ENCODE measurements at places on chromosomes 1 and 21.

GRCh38 chr21:42725416-42725930 is 72.1 kb downstream of the PDE9A start:
- no peak for DNase-seq

GRCh38 chr1:174296309-174296708 is 137.0 kb downstream of the RABGAP1L start:
- no peak for DNase-seq

DNA sequence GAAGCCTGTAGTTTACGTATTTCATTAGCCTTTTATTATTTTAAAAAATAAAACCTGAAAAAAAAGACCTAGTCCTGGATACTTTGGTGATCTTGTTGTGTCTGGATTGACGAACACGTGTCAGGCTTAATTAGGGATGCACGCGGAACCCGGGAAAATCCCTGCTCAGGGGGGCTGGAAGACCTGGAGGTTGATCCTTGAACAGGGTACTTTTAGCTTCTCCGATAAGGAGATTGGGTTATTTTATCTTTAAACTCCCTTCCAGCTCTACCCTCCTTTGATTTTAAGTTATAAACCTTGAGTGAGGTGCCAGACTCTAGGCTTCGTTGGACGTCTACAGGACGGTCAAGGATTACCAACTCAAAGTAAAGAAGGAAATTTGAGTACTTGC is 552 bp upstream of the ZNF691 start:
- DNase-seq, result no peak

DNA sequence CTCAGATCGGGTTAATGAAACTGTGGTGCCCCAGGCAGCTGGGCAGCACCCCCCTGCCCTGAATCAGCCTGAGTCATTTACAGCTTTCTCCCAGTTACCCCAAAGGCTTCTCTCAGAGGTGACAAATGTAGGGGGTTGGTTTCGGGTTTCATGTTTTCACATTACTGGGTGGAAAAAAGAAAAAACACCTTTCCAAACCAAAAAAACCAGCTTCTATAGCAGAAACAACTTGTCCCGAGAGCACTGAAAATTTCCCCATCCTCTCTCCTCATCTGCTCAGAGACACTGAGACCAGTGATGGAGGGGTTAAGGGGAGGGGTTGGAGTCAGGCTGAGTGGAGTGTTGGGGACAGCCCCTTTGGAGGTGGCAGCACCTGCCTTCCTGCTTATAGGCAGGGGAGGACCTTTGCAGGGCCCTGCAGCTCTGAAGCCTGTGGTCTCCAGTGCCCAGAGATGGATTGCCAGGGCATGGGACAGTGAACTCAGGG is 15.6 kb downstream of the UTP11 start:
- no peak for DNase-seq

- DNase-seq, result no peak
Observed at GRCh38 chr1:114854693-114855320, at the start of gene SYCP1. Gene SYCP1 (plus strand): TSS chr1:114854863. CDS start chr1:114855465, 602 bp downstream.

- DNase-seq, result no peak
Observed at GRCh38 chr1:164637461-164638375, 78.7 kb downstream of the PBX1 start.

GRCh38 chr1:93865253-93865652 is 13.8 kb downstream of the DNTTIP2 start:
- no peak for DNase-seq

- DNase-seq, result no peak
Observed at GRCh38 chr1:14980621-14981218, 172.8 kb upstream of the TMEM51 start.

DNA sequence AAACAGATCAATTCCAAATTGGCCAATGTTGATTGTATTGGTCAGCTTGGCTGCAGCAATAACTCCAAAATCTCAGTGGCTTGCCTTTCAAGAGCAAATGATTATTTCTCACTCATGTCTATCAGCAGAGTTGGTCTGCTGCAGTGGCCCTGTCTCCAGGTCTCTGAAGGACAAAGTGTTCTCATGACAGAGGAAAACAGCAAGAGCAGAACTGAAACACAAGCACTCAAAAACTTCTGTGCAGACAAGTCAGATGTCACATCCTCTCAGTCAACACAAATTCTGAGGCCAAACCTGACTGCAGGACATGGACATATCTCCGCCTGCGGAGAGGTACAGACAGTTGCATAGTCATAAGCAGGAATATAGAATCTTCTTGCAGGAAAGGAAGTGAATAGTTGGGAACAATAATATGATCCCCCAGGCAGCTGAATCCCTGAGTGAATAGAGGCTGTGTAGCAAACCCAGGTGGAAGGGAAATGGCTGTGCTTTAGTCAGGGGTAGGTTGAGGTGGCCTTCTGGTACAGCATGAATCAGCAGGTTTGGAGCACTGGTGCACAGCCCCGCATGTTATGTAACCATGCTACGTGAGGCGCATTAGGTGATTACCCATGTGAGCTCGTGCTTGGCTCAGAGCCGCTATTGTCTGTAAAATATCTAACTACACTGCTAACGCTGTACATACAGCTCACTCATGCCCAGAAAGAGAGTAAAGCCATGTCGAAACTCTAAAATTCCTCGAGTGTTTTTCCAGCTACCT is 17.1 kb upstream of the UBE2U start:
- peak; percentile 51 for DNase-seq

- DNase-seq, result no peak
Observed at GRCh38 chr1:230366504-230366915, 59.6 kb downstream of the PGBD5 start.

DNA sequence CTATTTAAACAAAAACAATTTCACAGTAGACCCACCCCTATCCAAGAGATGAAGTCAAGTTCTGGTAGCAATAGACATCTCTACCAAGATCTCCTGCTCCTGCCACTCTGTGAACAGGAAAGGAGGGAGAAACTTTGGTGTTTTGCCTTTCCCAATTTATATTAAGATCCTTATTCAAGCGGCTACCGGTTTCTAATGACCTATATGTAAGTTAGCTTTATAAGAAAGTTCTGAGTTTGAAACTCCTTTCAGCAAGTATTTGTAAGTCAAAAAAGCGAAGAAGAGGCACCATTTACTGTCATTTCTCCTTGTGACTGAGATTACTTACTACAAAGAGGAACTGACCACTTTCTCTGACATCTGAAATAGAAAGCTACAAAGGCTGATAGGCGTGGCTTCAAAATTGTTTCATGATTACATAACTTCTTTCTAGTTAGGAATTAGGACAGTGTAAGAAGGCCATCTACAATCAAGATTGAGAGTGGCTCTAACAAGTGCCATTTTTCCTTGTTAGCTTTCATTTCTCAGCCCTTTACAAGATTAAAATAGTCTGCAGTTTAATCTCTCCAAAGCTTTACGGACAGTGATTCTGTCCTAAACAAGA is at the start of gene MNDA:
MNDA (plus strand) TSS at position 448 of the 604 bp plus-strand sequence. CDS start 10,803 bp downstream, outside the sequence.
- DNase-seq, result no peak

DNA sequence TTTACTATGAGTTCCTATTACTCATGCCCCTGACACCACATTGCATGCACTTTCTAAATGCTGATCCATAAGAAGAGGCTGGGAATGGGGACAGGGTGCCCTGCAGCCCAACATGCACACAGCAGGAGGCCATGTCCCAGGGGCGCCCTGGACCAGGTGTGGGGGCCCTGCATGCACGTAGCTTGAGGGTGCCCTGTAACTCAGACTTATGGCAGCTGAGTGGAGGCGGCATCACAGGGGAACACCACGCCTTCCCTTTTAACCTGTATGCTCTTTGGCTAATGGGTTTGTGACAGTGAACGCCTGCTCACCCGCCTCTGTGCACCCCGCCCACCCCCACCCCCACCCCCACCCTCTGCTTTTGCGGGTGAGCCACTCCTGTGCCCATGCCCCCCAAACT is 36.1 kb downstream of the SNAP47 start:
- no peak for DNase-seq

GRCh38 chr1:114134518-114134917 is 19.2 kb downstream of the SYT6 start:
- no peak for DNase-seq

GRCh38 chr1:42657201-42657600 is 1.0 kb upstream of the PPIH start:
- DNase-seq, result no peak

GRCh38 chr1:16366722-16367257 is at the start of gene SZRD1:
Gene SZRD1 (plus strand): TSS chr1:16367242. CDS start chr1:16367258, 16 bp downstream.
- DNase-seq, result peak; percentile 98

DNA sequence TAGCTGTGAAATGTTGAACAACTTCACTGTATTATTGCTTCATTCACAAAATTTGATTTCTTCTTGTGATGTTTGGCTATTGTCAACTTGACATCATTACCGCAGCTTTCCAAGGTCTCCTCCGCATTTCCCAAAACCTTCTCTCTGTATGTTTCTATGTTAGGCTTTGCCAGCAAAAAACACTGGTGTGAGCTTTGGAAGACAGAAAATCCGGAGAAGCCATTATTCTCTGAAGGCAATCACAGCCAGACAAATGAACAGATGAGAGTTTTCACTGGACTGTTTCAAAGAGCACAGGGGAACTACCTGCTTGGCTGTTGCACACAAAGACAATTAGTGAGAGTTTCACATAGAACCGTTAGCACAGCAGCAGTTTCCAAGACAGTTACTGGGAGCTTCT is 609.6 kb downstream of the BRINP3 start:
- no peak for DNase-seq

DNA sequence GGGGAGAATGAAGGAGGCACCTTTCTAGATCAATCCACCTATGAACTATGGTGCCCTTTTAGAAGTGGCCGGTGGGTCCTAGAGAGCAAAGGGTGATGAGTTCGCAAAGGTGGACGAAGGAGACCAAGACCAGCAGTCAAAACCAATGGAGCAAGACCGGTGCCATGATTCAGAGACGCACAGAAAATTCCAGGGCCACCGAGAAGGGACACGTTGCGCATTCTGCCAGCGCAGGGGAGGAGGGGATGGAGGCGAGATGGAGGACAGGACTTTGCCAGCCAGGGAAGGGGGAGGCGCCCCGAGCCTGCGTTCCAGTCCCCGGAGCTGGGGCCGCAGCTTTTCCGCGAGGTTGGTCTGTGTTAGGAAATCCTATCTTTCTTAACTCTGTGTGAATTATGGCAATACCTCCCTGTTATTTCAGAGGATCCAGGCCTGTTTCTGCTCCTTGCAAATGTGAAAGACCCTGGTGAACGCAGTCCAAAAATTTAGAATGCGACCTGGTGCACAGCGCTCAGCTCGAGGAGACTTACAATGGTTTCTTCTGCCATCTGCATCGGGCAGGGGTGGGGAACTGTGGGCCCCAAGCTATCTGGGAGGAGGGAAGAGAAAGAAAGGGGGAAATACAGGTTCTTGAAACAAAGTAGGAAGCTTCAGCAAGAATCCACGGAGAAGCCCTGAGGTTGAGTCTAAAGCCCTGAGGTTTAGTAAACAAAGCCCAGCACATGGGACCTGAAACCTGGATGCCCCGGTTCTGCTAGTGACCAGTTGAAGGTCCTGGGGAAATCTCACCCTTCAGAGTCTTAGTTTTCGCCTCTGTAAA is 129.4 kb downstream of the MRPS6 start:
- no peak for DNase-seq

DNA sequence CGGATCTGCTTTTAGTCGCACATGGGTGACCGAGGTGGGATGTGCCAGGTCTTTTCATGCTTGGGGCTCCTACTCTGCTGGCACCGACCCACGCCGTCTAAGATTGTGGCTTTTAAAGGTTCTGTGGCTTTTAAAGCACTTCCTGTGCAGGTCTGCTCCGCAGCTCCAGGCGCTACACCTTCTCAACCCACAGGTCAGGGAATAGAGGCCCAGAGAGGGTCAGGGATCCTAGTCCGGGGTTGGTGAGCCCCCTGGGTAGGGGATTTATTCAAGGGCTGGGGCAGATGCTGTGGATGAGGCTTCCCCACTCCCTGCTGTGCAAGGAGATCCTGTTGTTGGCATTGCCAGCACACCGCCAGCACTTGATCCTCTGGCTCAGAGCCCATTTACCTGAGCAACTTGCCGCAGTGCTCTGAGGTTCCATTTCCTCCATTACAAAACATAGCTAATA is 212.8 kb upstream of the RAB4A start:
- no peak for DNase-seq

- no peak for DNase-seq
Observed at GRCh38 chr1:13790290-13791030, 90.5 kb downstream of the PRDM2 start.
